Stimulated activated naive CD4-positive, alpha-beta T cell treated with Interleukin-2 at 50 U/mL for 16 hours (primary cell): ENCODE measurements at places on chromosomes 7 and 10.
A peak's percentile ranks its signal among the peaks of the same experiment; 100 is the strongest.

GRCh38 chr7:148883266-148884048 is 634 bp downstream of the EZH2 start:
- DNase-seq = peak; percentile 43

DNA sequence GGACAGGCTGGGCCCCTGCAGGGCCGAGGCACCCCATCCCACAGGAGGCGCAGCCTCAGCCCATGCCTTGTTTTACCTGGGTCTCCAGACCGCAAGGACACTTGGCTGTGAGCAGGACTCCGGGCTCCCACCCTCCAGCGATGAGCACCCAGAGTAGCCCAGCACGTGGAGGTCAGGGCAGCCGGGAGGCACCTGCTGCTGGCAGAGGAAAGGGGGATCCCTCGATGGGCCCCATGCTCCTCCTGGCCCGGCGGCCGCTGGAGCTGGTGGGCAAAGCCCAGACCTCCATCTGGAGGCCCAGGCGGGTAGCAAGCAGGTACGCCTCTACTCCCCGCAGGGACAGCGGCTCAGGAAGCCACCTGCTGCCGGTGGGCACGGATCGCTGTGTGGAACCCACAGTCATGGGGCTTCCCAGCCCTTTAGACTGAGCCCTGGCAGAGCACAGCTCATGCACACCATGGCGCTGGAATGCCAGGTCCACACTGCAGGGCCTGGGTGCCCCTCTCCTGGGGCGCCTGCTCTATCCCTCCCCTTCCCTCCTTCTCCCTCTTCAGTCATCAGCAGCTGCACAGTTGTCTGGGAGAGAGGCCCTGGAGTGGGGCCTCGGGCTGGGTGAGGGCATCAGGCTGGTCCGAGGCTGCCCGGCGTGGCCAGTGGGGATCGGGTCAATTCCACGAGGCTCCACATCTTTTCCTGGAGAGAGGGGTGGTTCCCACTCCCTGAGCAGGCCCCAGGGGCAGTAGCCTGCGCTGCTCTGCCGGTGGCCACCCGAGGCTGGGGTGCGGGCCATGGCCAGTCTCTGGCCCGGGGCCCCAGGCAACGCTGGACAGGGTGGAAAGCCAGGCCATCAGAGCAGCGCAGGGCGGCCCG is 65.7 kb downstream of the PWWP2B start:
- DNase-seq = no peak

DNA sequence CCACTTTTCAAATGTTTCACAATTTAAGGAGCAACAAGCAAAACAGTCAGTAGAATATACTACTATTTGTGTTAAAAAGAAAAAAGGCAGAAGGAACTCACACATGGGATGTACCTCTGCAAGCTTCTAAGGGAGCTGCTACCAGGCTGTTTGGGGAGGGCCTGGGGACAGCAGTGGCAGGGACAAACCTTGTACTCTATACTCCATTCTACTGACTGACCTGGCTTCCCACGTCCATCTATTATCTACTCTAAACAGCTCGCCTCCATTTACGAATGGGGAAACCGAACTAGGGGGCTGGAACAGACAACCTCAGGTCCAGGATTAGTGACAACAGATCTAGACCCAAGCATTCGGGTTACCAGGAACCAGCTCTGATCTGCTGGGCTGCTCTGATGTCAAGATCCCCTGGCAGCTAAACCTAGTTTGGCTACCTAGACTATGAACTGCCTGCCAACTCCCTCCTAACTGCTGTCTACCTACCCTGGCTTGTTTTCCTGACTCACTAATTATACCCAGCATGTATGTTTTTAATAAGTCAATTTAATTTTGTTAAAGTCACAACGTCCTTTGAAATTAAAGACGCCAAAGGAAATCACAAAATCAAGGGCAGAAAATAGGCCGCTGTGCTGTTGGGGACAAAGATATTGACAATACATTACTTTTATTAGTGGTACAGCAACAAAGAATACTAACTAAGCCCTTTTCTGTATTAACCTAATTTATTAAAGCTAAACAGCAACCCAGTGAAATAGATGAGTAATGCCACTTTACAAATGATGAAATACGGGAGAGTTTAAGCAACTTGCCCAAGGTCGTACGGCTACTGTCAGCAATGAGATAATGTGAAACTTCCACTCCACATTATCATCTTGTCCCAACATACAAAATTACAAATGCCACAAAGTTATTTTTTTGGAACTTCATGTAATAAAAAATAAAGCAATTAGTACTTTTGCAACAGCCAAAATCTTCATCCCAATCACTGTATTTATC is 5.3 kb downstream of the PSAP start:
- no peak for DNase-seq

DNA sequence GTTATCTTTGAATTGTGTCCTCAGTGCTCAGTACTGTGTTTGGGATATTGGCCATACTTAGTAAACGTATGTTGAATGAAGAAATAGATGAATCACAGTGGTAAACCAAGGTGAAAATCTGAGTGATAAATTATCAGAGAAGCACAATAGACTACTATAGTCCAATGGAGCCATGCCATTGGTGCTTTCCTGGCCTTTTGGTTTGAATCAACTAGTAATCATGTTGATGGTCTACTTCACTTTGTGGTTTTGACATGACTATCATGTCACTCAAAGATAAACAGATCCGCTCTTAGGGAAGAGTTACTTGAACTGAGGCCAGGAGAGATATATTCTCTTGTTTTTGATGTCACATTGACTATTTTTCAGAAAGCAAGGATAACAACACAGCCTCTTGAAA is 86.1 kb upstream of the IGFBP3 start:
- no peak for DNase-seq

DNA sequence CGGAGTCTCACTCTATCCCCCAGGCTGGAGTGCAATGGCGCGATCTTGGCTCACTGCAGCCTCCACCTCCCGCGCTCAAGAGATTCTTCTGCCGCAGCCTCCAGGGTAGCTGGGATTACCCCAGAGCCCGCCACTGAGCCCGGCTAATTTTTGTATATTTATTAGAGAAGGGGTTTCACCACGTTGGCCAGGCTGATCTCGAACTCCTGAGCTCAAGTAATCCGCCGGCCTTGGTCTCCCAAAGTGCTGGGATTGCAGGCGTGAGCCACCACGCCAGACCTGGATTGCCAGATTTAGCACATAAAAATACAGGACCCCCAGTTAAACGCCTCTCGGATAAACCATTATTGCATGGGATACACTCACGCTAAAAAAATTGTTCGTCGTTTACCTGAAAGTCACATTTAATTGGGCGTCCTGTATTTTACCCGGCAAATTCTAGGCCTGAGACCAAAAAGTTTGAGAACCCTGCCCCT is 375 bp upstream of the GATAD1 start:
- no peak for DNase-seq

GRCh38 chr7:9657257-9657656 is 1223.8 kb downstream of the NXPH1 start:
- no peak for DNase-seq

- DNase-seq = no peak
These were observed 739 bp upstream of the ALDH18A1 start for GRCh38 chr10:95657250-95657649.

- no peak for DNase-seq
These were observed 167.3 kb upstream of the C1GALT1 start for GRCh38 chr7:7014827-7015595.

GRCh38 chr7:79877874-79878465 is 256.7 kb upstream of the GNAI1 start:
- DNase-seq = no peak

GRCh38 chr10:29874606-29875269 is 184.6 kb downstream of the JCAD start:
- DNase-seq = no peak

DNA sequence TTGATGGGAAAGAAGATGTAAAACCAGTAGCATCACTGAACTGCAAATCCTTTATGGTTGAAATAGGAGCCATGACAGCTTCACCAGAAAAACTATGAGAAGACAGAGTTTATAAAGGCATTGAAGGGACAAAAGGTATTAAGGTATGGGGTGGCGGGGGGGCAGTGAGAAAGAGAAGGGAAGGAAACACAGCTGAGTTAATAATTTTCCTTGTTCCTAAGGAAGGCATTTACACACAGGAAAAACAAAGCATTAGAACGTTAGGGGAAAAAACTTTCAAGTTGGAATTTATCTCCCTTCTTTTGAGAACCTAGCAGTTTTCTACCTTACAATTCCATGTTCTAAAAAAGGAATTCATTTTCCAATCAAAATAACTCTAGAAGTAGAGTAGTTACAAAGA is 4.4 kb downstream of the LARP4B start:
- no peak for DNase-seq

- DNase-seq = no peak
These were observed 18.7 kb upstream of the SLF2 start for GRCh38 chr10:100894033-100894432.

GRCh38 chr10:98340940-98341310 is 72.9 kb upstream of the LOXL4 start:
- DNase-seq = no peak

DNA sequence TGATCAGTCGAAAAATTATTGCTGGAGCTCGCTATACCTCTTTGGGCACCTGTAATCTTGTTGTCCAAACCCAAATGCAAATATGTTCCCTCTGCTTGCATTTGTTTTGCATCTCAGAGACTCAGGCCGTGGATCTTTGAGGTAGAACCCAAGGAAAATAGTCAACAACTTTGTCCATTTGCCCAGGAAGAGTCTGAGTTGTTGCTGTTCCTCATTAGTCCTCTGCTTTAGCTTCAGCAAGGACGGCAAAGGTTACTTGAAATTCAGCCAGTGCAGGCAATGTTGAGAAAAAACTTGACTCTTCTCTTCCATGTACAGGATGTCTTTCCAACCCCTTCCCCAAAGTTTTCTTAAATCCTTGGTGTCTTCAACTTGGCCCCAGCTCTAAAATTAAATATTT is 45.8 kb downstream of the PDK4 start:
- no peak for DNase-seq
